Hepatic stellate cell (primary cell): ENCODE measurements at places on chromosomes 11 and 22.

DNA sequence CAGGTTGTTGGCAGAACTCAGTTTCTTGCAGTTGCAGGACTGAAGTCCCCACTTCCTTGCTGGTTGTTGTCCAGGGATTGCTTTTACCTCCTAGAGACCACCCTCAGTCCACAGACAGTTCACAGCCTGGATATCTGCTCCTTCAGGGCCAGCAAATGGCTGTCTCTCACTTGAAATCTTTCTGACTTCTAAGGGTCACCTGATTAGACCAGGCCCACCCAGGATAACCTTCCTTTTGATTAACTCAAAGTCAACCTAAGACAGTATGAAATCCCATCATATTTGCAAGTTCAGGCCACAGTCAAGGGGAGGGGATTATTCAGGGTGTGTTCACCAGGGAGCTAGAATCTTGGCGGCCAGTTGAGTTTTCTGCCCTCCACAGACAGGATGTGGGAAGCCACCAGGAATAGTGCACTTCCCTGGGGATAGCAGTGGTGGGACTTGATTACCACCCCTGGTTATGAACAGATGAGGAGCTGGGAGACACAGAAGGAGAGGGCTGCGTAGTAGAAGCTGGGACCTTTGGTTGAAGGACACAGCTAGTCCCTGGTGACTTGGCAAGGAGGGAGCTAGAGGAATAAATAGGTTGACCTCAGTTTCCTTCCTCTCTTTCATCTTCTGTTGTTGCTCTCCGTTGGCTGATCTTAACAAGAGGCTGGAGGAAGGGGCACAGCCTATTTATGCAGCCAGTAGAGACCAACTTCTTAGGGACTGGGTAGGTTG, 33.4 kb downstream of the MIAT start:
- DNase-seq = no peak

DNA sequence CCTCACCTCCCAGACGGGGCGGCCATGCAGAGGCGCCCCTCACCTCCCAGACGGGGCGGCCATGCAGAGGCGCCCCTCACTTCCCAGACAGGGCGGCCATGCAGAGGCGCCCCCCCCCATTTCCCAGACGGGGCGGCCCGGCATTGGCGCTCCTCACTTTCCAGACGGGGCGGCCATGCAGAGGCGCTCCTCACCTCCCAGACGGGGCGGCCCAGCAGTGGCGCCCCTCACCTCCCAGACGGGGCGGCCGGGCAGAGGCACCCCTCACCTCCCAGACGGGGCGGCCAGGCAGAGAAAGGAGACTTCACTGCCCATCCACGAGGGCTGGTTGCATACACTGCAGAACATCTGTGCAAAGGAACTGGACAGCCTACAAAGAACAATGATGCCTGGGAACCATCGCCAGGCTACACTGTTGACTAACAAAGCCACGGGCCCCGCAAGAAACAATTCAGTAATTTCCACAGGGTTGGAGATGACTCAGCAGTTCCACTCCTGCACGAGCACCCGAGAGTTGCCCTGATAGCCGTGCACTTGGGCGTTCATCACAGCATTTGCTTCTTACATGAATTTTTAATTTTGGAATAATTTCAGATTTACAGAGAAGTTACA, 58.7 kb downstream of the CTTN start:
- no peak for DNase-seq

DNA sequence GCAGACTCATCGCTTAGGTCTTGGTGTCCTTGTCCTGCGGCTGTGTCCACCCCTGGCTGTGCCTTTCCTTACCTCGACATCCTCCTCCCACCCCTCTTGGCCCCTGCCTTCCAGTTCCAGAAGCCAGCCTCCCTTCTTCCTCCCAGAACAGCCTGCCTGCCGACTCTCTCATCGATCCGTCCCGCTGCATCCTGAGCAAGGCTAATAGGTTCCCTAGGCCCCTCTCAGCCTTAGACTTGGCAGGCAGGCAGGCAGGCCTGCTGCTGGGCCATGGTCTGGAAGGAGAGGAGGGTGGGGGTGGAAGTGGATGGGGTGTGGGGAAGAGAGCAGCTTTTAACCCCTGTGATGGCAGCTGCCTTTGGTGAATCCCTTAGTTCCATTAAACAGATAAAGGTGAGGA, 196.7 kb upstream of the TBCEL start:
- no peak for DNase-seq

DNA sequence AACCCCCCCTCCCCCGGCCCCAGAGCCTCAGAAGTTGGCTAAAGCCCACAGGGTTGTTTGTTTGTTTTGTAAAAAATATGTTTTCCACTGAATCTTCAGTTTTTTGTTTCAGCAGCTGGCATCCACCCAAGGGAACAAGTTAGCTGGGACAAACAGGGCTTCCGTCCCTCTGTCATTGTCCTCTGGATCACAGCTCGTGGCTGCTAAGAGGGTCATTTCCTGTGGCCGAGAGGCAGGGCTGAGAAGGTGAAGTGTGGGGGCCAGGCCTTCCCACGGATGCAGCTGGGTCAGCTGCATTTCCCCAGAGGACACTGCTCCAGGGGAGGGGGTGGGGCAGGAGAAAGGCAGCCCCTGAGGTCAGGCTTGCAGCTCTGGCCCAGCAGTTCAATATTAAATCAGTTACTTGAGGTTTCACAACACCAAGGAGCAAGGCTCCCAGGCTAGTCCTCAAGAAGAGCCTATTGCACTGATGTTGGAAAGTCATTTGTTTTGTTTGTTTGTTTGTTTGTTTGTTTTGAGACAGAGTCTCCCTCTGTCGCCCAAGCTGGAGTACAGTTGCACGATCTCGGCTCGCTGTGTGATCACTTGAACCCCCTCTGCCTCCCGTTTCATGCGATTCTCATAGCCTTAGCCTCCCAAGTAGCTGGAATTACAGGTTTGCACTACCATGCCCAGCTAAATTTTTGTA, 34.4 kb upstream of the SMTN start:
- no peak for DNase-seq
